ENCODE measurements at places on chromosomes 12 and 14.
A peak's percentile ranks its signal among the peaks of the same experiment; 100 is the strongest.

DNA sequence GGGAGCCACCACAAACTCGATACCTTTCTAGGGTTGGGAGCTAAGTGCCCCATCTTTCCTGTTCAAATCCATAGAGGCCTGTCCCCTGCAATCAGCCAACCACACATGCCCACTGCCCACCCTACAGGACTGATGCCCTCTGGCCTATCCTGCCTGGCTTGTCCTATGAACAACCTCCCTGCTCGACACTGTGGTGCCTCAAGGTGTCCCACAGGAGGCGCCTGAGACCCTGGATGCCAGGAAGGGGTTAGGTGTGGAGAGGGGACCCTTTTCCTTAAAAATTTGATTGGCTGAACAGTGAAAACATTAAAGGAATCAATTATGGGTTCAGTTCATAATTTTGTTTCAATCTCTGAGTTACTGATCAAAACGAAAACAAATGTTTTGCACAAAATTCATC lies 97.3 kb upstream of the FZD10 start:
- DNase-seq: no peak

- DNase-seq: no peak
Measured at GRCh38 chr14:22813145-22813544, 2.1 kb downstream of the SLC7A7 start.

GRCh38 chr12:116459916-116460663 lies 99.1 kb upstream of the MAP1LC3B2 start:
- peak; percentile 28 for DNase-seq

GRCh38 chr12:13347241-13348043 lies 150.9 kb downstream of the EMP1 start:
- peak; percentile 71 for DNase-seq

DNA sequence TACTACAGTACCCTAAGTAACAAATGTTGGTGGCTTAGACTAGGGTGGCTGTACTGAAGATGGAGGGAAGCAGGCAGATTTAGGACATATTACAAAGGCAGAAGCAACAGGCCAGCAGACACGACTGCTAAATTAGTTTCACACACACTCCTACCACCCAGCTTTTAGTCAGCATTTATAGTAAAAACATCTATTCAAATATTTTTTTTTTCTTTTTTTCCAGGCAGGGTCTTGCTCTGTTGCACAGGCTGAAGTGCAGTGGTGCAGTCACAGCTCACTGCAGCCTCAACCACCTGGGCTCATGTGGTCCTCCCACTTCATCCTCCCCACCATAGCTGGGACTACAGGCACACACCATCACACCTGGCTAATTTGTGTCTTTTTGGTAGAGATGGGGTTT lies 72.9 kb downstream of the CDK17 start:
- no peak for DNase-seq

DNA sequence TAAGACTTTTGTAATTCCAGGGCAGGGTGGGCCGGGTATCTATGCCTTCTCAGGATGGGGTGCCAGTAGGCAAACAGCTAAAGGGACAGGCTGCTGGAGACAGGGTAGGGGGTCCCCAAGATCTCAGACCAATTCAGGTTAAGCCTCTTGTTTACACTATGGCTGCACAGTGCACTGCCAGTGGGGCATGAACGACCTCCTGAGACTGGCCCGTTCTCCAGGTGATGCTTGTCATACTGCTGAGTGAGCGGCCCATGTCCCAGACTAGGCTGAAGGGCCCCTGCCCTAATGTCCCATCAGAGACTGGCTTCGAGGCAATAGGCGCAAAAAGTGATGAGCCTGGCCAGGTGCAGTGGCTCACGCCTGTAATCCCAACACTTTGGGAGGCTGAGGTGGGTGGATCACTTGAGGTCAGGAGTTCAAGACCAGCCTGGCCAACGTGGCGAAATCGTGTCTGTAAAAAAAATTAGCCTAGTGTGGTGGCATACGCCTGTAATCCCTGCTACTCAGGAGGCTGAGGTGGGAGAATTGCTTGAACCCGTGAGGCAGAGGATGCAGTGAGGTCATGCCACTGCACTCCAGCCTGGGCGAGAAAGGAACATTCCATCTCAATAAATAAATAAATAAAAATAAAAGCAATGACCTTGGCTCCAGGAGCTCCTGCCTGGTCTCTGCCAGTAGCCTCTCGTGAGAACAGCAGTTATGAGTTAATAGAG lies 12.6 kb downstream of the SLC25A29 start:
- no peak for DNase-seq

DNA sequence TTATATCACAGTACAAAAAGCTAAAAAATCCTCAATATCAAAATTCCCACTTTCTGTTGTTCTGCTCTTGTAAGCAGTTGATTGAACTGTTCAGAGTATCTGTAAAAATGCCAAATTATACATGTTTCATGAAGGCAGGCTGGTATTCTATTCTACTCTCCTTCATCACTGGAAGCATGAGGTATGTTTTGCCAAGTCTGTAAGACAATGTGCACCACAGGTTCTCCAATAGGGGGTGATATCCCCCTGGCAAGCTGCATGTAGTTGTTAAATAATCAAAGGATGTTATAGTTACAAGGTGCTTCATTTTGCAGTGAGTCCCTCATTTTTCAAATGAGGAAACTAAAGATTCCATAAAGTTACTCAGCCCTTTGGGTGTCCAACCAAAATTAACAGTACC lies 15.1 kb upstream of the NEK9 start:
- DNase-seq: peak; percentile 50

DNA sequence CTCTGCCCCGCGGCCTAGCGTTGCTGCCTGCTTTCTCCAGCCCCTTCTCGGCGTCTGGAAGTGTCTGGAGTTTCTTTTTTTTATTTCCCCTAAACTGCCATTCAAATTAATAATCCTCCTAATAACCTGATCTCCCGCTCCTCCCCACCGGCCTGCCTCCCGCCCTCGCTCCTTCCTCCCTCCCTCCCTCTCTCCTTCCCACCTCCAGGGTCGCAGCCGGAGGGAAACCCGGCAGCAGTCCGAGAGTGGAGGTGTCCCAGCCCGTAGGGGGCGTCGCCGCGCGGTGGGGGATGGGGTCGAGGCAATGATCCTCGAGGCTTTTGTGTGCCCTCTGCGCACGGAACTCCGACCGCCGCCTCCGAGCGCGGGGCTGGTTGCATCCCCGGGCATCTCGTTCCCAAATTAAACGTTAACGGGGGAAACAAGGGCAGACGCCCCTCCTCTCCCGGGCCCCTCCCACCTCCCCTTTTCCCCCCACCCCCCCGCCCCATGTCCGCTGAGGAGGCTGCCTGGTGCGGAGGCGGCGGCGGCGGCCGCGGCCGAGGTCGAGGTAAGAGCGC lies 1.0 kb upstream of the SOCS2 start:
- peak; percentile 45 for DNase-seq

- DNase-seq: no peak
Measured at GRCh38 chr12:93179792-93180191, 197.9 kb upstream of the NUDT4 start.
